ENCODE measurements at places on chromosomes 12 and 14. TPM values are rescaled to one million over a fixed set of nuclear protein-coding genes. Genes with fewer than 3 reads are reported as not detected.

INHBC gene
- not detected for total RNA-seq

DNA sequence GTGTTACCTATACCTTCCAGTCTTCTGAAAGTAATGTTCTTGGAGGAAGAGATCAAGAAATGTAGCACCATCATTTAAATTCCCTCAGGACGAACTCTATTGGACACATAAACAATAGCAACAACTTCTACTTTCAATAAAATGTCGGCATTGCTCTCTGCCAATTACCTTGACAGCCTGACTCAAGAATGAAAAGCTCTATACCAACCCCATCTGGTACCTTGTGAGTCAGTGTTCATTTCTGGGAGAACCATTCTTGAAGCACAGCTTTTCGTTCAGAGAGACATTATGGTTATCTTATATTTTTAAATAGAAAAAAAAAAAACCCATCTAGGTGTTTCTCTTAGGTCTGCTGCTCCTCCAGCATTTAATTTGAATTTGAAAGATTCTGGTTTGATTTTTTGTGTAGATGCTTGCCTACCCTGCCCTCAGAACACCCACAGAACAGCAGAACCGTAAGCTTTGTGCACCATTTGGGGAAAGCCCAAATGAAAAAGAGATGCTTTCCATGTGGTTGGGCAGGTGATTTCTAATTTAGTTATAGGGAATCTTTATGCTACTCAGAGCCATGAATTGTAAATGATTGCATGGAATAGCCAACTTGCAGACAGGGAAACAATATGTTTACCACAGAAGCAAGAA lies 156.0 kb downstream of the SAMD4A start:
- DNase-seq: no peak

RPL10L gene
- not detected for total RNA-seq

KRT3 gene
- not detected for total RNA-seq

RNASE2 gene
- total RNA-seq: not detected

DNA sequence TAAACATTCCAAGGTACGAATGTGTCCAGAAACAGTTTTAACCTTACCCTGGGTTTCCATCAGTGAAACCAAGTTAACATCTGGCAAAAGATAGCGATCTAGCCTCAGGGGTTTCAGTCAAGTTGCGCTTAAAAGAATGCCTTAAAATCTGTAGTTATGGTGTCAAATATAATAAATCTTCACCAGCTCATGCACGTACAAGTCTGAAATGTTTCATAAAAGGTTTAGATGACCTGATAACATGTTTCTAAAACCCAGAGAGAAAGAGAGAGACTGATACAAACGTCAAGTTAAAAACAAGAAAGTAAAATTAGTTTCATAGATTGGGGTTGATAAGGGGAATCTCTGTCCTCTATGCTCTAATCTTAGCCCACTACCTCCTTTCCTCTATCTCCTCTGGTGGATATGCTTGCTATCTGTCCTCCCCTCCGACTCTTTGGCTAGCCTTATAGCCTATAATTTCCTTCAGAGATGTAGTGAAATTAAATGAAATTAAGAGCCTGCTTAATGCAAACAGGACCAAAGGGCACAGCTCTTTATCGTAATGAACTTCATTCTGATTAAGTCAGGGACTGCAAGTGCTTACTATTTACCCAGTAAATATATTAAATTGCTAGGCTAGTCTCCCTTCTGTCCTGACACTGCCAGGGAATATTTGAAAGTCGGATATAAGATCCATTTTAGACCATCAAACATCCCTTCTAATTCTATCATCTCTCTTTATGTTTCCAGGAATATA lies 18.4 kb upstream of the FOS start:
- no peak for DNase-seq

All from H4 (cell line).